ENCODE measurements at places on chromosomes 3 and 15.

DNA sequence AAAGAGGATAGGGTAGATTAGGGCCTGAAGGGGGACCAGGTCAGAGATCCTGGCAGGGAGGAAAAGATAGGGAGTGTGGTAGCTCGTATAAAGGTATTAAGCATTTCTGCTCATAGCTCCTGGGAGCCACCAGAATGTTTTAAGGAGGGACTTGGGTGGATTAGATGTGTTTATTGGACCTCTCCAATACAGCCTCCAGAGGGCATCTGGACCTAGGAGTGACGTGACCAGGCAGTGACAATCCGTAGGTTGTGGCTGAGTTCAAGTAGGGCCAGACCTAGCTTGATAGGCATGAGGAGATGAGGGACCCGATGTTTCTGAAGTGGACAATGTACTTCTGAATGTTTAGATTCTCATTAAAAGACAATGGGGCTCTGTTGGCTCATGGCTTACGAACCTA lies 435.2 kb downstream of the MCTP2 start:
- no peak for DNase-seq

DNA sequence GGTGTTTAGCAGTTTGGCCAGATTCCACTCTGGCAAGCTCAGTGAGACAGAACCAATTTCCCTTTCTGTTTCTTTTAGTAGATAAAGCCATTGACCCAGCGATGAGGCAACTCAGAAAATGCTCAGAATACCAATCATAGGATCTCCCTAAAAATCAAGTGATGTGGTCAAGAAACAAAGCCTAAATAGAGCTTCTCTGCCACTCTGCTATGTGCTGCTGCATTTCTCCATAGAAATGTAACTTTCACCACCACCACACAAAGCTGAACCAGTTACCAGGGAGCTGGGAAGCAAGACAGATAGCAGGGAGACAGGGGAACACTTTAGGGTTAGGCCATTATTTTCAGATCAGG lies 109.8 kb downstream of the RPL22L1 start:
- DNase-seq = no peak

DNA sequence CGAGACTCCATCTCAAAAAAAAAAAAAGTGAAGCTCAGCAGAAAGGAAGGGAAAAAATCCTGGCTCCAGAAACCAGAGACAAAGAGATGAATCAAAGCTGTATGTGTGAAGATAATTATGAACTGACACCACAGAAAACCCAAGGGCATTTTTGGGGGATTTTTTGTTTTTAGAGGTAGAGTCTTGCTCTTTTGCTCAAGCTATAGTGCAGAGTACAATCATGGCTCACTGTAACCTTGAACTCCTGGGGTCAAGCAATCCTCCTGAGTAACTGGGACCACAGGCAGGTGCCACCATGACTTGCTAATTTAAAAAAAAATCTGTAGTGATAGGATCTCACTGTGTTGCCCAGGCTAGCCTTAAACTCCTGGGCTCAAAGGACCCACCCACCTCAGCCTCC lies 22.8 kb downstream of the HCLS1 start:
- no peak for DNase-seq

- DNase-seq = no peak
These were observed 42.2 kb downstream of the FOXP1 start for GRCh38 chr3:71541313-71541712.
